H9 (cell line): ENCODE measurements at places on chromosomes 12 and 14.
A peak's percentile ranks its signal among the peaks of the same experiment; 100 is the strongest.

- no peak for DNase-seq
These were observed 409.6 kb downstream of the SEC23A start for GRCh38 chr14:38693423-38693822.

GRCh38 chr12:85616201-85616600 lies 220.0 kb downstream of the RASSF9 start:
- no peak for DNase-seq

DNA sequence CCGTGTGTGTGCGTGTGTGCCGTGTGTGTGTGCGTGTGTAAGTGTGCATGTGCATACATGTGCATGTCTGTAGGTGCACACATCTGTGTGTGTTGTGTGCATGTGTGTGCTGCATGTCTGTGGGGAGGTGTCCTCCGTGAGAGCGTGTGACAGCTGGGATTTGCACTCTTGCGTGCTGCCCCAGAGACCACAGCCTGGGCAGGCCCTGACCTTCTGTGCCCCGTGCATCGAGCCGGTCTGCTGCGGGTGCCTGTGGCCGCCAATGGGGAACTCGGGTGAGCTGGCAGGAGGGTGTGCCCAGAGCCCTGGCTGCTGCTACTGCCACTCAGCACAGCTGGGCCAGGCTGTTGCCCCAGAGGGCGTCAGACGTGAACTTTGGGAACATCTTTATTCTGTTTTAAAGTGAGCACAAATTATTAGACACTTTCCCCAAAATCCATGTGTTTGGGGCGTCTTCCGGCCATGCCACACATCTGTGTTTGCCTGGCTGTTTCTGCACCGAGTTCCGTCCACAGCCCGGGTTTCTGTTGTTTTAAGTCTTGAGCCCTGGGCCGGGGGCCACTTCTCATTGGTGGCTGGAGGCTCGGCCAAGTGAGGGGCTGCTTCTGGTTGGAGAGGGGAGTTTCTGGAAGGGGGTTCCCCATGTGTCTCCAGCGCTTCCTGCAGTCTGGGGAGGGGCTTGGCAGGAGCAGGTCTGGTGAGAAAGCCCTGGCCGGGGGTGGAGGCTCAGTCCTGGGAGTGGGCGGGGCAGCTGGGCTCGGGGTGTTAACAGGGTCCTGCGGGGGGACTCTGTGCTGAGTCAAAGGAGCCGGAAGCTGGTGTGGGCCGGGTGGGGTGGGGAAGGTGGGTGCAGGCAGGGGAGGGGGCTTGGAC lies 7.6 kb downstream of the CEP170B start:
- peak; percentile 82 for DNase-seq

- DNase-seq = no peak
These were observed 2.2 kb downstream of the GPR132 start for GRCh38 chr14:105063056-105063455.

GRCh38 chr12:96846293-96846692 lies 60.8 kb upstream of the NEDD1 start:
- no peak for DNase-seq

DNA sequence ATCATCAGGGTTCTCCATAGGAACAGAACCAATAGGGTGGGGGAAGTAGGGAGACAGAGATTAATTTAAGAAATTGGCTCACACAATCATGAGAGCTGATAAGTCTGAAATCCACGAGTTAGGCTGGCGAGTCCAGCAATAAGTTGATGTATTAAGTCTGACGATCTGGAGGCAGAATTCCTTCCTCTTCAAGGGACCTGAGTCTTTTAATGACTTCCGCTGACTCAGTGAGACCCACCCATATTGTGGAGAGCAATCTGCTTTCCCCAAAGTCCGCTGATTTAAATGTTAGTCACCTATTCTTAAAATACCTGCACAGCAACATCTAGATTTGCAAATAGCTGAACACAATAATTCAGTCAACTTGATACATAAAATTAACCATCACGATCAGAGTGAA lies 97.8 kb downstream of the SPTSSA start:
- DNase-seq = no peak

DNA sequence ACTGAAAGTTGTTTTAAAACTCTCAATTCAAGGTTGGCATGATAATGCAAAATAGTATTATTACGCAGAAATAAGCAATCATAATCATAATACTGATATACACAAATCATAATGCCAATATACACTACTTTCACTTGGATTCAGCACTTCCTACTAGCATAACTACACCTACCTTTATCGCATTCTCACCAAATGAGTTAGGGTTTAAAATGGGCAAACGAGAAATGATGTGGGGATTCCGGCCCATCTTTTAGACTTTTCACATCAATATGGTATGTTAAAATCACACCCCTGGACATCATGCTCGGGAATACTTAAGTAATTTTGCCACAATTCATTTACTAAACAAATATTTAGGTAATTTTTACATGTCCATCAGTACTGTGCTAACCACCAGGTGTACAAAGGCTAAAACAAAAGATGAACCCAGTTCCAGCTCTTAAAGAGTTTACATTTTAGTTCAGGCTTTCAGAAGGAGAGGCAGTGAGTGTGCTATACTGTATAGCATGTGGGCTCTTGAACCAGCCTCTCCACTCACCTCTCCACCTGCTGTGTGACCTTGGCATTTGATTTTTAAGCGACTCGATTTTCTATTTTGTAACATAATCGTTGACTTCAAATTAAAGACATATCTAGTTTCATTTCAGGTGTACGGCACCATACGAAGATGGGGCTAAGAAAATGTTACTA lies 1.1 kb upstream of the USP15 start:
- no peak for DNase-seq

DNA sequence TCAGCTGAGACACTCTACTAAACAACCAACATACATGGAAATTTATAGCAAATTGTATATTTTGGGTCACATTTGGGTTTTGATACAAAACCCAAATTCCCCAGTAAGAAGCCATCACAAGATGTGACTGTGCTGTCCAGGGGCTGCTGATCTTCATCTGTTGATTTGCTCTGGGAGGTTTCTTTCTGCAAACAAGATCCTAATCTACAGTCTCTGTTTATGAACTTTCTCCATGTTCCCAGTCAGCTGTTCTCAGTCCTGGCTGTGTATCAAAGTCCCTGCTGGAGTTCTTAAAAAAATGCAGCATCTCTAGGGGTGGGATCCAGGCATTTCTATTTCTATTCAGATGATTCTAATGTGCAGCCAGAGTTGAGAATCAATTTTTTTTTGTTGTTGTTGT lies 85.1 kb downstream of the ATP23 start:
- DNase-seq = no peak

GRCh38 chr12:318759-319515 lies 56.3 kb upstream of the SLC6A13 start:
- no peak for DNase-seq

- no peak for DNase-seq
These were observed 6.9 kb downstream of the VEZT start for GRCh38 chr12:95224202-95225170.

- DNase-seq = no peak
These were observed 38.1 kb upstream of the GARIN2 start for GRCh38 chr14:67151082-67151666.

DNA sequence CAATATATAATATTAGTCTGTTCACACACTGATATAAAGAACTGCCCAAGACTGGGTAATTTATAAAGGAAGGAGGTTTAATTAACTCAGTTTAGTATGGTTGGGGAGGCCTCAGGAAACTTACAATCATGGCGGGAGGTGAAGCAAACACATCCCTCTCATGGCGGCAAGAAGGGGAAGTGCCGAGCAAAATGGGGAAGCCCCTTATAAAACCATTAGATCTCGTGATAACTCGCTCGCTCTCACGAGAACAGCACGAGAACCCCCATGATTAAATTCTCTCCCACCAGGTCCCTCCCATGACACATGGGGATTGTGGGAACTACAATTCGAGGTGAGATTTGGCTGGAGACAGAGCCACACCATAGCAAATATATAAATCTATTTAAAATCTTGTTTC lies 269.8 kb downstream of the ATP23 start:
- no peak for DNase-seq

DNA sequence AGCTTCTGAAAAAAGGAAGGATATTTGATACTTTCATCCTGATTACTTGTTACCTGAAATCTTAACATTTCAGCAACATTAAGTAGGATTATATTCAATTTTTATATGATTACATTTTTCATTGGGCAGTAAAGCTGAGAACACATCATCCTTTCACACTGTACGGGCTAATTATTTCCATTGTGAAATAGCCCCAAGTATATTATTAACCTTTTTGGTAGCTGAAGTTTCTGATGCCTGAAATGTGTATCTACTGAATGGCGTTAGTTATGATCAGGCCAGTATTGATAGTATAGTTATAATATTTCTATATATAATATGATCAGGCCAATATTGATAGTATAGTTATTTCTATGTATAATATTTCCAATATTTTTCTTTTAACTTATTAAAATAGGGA lies 10.1 kb downstream of the SPATS2 start:
- DNase-seq = no peak

DNA sequence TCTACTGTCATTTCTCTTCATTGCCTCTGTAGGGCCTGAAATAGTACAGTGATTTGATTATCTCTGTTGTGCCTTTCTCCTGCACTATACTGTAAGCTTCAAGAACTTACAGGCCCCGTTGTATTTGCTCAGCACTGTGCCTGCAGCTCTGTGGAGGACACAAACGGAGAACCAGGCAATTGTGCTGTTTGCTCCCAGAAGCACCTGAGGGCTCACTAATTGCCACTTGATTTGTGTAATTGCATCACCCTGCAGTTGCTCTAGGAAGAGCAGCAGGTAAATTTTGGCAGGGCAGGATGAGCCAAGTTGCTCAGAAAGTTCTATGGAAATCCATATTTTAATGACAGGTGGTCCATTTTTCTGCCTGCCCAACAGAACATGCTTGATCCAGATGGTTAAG lies 11.6 kb upstream of the KRT82 start:
- DNase-seq = no peak

DNA sequence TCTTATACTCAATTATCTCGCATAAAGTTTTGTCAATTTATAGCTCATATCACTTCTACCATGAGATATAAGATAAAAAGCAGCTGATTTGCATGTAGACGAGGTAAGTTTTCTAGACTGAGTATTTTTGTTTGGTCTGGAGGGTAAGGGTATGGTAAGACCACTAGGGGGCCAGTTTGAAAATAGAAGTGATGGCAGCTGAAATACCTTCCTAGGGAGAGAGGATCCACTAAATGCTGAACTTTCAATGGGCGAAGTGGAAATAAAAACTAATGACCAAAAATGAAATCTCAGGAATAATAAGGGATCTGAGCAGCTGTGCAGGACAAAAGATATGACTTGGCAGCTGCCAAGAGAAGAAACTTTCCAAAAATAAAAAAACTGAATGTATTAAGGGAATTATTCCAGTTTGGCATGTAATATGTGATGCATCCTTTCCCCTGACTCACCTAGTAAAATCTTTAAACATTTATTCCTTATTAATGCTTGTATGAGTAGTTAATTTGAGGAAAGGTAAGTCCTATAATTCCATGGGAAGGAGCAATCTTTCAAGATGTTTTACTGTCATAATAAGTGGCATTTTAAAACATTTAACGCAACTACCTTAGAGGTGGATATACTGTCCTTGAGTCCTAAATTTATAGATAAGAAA lies 754.5 kb downstream of the C12orf50 start:
- DNase-seq = peak; percentile 36

DNA sequence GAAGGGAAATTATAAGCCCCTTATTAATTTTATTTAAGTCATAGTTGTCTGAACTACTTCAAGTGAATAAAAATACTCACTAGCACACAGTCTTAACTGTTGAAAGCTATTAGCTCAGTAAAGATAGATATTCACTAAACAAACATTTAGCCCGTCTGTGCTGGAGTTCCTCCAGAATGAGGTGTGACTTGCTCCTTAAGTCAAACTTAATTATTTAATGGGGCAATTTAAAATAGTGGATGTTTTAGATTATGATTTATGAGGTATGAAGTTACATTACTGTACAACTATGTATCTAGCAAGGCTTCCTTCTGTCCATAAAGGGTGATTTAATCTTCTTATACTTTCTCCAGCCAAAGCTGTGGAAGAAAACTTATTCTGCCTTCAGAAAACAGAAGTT lies 414.0 kb upstream of the FLRT2 start:
- no peak for DNase-seq

DNA sequence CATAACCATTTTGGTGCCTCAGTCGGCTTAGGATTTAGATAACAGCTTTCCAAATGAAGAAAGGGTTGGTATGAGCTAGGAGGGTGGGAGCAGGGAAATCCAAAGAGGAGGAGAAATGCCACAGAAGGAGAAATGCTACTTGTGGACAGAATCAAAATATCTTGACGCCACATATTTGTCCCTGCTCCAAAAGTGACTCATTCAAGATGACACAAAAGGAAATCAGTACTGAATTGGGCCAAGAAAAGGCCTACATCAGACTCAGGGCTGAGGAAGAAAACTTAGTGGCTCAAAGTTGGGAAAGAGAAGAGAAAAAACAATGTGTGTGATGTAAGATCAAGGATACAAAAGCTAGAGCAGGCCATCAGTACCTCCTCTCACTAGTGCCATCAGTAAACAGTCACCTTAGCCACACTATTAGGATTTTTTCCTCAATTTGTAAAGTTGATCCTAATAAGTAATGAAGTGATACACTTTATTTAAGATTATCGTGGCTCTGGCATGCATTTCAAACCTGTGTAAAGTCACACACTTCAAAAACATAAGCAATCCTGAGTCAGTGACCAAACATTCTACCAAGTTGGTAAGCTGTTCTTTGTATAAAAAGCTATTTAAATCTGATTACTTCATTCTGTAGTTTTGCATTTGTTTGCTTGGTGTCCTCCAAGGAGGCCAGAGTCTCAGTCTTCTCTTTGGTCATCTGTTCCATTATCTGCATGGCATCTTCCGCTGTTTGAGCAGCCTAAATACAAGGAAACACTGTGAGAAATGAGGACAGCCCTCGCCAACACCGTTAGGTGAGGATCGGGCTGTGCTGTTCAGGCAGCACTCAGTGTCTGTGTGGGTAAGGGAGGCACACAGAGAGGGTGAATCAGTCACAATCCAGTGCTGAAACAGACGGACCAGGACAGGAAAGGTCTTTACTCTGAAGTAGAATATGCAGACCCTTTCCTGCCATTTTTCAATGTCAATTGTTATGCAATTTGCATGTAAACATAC lies 52.6 kb upstream of the VPS33A start:
- DNase-seq = no peak

DNA sequence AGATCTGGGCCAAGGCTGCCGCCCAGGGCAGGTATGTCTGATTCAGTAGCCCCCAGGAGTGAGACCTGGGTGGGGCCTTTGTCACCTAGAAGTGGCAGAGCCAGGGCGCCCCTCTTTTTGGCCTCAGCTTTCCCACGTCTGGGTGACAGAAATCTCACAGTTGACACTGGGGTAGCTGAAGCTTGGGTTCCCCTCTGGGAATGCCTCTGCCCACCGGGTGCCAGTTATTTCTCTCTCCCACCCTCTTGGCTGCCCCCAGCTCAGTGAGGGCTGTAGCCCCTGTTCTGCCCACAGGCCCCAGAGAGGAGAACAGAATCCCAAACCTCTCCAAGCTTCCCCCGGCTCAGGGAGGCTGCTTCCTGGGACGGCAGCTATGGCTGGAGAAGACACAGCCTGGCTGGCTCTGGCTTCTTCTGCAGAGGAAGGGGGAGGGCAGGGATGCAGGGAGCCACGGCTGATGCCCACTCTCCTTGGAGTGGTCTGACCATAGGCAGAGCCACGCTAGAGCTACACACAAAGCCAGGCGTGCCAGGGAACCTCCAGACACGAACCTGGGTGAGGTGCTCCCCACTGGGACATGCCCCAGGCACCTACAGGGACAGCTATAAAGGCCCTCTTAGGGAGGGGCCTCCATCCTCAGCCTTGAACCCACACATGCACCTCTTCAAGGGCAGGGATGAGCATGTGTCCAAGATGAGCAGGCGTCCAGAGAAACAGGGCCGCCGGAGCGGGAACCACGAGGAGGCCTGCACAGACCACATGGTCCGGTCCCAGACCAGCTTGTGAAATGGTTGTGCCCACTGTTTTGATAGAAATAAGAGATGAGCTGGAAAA lies 51.7 kb downstream of the BEGAIN start:
- peak; percentile 17 for DNase-seq
